ENCODE measurements at places on chromosomes 12 and 14.

- no peak for DNase-seq
These were observed 107.2 kb upstream of the FGD4 start for GRCh38 chr12:32292151-32292550.

- no peak for DNase-seq
These were observed 12.1 kb downstream of the CKAP4 start for GRCh38 chr12:106235770-106236169.

- no peak for DNase-seq
These were observed 15.5 kb downstream of the TRPV4 start for GRCh38 chr12:109817627-109818231.

GRCh38 chr14:97336179-97336578, 539.0 kb downstream of the VRK1 start:
- no peak for DNase-seq

DNA sequence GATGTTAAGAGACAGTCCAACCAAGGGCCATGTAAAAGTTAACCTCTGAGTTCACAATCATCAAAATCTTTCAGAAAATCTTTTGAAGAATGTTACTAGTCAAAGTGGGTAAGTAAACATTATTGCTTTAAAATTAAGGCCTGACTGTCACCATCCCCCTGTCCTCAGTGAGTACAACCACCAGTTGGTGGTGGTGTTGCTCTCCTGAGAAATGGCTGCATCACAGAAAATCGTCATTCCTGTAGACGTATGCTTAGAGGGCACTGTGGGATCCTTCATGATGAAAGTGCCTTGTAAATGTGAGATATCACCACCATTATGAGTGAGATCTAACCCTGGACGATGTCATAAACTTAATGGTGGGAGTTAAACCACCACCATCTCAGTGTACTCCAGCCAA, 451.2 kb downstream of the RPS29 start:
- DNase-seq: no peak

All from stimulated activated CD4-positive, alpha-beta T cell treated with anti-CD3 and anti-CD28 coated beads, TNF-alpha, amount 100 ng/mL, for 1 hour (primary cell).